ENCODE measurements at places on chromosomes 16 and 17. TPM values are rescaled to one million over a fixed set of nuclear protein-coding genes. Genes with fewer than 3 reads are reported as not detected.

GRCh38 chr17:67974598-67975066 lies 21.6 kb downstream of the C17orf58 start:
- H3K4me3 ChIP-seq, result no peak overlapping the region
- peaks cover 13% of the 10 kb centered on the region for H3K36me3 ChIP-seq
- no peak for DNase-seq
- H3K27me3 ChIP-seq, result no peaks in the 10 kb centered on the region
- H3K4me1 ChIP-seq, result no peaks in the 10 kb centered on the region

DNA sequence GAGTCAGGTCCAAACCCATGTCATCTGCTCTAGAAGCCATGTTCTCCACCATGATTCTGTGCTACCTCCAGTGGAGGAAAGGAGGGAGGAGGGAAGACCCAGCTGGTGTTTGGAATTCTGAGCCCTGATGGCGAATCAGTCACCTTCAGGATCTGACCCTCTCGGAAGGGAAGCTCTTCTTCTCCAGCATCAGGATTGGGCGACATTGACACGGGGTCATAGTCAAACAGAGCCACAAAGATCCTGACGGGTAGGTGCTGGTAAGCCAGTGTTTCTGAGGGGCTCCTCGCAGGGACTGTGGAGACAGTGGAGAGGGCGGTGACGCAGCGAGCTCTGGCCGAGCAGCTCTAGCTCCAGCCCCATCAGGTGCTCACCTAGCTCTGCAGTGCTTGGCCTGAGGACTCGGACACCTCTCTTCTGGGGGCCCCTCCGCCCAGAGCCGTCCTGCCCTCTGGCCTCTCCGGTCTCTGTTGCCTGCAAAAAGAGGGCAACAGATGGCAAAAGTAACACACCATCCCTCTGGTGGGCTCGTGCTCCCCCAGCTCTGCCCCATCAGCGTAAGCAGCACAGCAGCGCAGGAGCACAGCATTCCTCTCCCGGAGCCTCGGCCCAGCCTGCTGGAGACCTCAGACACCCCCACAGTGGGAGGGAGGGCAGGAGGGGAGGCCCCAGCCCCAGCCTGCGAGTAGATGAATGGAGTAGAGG lies 21.0 kb downstream of the TSPOAP1 start:
- H3K4me1 ChIP-seq, result peaks cover 4% of the 10 kb centered on the region
- peaks cover 4% of the 10 kb centered on the region for H3K36me3 ChIP-seq
- H3K4me3 ChIP-seq, result no peak overlapping the region
- no peaks in the 10 kb centered on the region for H3K27me3 ChIP-seq
- no peak overlapping the region for H3K27ac ChIP-seq

Gene EVPLL
- total RNA-seq, result not detected

Gene KRTAP2-3
- total RNA-seq, result not detected

Gene NLGN2
- 8.8 TPM for total RNA-seq

Gene BEAN1
- not detected for total RNA-seq

Gene PIK3R5
- 89.4 TPM for total RNA-seq

Data from CD4-positive, alpha-beta memory T cell (primary cell).